Activated naive CD4-positive, alpha-beta T cell (primary cell): ENCODE measurements at places on chromosomes 2 and 18.

GRCh38 chr2:109257653-109258052 lies 128.6 kb downstream of the SH3RF3 start:
- no peak for DNase-seq

GRCh38 chr18:26489881-26490280 lies 58.5 kb downstream of the KCTD1 start:
- no peak for DNase-seq

- DNase-seq = no peak
Measured at GRCh38 chr2:51534166-51534565, 502.2 kb upstream of the NRXN1 start.

- no peak for DNase-seq
Measured at GRCh38 chr2:196830701-196831100, 21.5 kb upstream of the C2orf66 start.

DNA sequence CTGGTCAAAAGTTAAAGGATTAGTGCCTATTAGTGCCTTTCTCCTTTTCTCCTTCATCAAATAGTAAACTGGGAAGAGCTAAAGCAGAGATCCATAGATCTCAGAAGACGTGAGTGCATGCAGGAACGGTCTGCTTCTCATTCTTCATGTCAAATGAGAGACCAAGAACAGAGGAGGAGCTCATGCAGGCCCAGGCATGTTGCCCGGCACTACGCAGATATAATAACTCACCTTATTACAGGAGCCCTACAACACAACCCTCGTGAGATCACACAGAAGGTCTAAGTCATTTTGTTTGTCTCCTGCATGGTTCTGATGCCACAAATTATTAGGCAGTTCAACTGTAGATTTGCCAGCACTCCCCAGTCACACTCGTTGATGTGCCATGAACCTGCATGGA lies 71.8 kb downstream of the CMPK2 start:
- no peak for DNase-seq
